ENCODE measurements at places on chromosomes 11 and 22.

DNA sequence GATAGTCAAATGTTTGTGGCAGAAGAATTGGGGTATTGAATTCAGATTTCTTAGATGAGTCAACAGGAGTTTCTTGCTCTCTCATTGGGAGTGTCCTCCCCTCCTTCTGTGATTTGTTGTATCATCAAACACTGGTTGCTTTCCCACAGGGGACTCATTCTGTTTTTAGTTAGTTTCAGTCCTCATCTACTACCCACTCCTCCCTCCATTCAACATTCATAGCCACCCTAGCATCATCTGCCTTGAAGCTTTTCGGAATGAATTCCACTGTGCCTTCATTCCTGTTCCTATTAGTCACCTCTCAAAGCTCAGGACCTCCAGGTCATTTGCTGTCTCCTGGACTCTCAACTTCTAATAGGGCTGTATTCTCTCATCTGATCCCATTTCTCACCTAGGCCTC lies 31.5 kb upstream of the RAB38 start:
- no peak for DNase-seq

- no peak for DNase-seq
Measured at GRCh38 chr11:1931341-1932104, 12.0 kb downstream of the TNNT3 start.

DNA sequence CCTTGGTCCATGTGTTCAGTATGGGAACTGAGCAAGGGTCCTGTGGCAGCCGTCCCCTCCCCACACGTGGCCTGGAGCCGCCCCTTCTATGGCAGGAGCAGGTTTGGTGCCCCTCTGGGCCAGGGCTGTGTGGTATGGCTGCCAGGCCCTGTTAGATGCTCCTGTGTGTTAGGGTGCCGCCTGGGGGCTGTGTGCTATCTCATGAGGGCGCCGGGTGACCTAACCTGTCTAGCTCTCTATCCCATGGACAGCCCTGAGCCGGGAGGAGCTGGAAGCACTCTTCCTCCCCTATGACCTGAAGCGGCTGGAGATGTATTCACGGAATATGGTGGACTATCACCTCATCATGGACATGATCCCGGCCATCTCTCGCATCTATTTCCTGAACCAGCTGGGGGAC lies 34.7 kb downstream of the NAT10 start:
- DNase-seq: no peak

DNA sequence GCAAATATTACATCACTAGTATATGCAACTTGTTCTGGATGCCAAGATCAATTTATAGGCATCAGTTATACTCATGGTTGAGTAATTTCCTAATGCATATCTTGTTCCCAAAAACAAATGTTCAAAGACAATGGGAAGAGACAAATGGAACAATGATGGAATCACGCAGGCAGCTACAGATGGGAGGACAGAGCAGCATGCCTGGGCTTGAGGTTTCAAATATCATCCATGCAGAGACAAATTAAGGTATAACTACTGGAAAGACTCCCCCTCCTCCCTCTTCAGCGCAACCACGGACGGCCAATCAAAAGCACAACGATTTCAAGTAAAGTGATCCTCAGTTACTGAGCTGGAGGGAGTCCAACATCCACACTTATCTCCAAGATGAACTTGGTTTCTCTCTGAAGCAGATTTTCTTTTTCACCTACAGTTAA lies 106.8 kb downstream of the CCDC83 start:
- no peak for DNase-seq

GRCh38 chr22:31605851-31606585 lies 56.0 kb downstream of the PISD start:
- DNase-seq: no peak

DNA sequence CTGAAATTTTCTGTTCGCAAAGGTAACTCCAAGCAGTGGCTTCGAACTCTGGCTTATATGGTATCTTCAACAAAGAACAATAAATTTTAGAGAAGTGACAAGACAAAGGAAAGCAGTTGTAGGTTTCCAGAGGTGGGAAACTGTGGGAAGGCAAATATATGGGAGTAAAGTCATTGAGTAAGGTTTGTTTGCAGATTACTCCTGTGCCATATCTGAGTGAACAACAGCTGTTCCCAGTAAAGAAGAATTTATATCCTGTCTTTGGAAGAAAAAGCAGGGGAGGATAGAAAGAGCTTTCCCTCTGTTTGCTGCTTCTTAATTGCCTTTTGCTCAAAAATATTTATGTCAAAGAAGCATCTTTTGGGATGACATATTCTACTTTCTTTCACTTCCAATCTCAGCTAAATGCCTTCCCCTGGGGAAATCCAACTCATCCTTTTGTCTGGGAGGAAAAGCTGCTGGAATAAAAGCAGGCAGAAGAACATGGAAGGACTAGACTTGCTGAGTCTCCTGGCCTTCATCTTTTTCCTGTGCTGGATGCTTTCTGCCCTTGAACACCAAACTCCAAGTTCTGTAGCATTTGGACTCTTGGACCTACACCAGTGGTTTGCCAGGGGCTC lies 10.4 kb upstream of the RCN1 start:
- DNase-seq: no peak

- no peak for DNase-seq
Measured at GRCh38 chr11:14107050-14107430, 144.5 kb downstream of the SPON1 start.

GRCh38 chr11:4076774-4077173 lies 17.8 kb upstream of the RRM1 start:
- DNase-seq: no peak

GRCh38 chr11:92211576-92212167 lies 12.9 kb upstream of the FAT3 start:
- peak; percentile 24 for DNase-seq

- DNase-seq: no peak
Measured at GRCh38 chr22:48313175-48313830, 1514.4 kb downstream of the BRD1 start.

DNA sequence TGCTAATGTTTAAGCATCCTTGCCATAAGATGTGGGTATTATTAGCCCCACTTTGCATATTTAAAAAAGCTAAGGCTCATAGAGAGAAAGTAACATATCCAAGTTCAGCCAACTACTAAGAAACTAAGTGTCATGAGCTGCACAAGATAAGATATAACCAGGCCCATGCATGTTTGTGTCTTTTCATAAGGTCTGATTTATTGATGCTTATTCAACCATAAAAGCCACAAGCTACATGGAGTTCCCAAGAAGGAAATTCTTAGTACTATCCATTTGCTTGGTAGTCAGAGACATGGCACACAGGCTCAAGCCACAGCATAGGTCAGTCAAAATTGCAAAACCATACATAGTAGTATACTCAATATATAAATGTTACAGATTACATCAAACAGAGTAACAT lies 488.5 kb downstream of the SOX6 start:
- no peak for DNase-seq
